Sigmoid colon (tissue), 7 donors: ENCODE measurements at places on chromosomes 5 and 9. TPM values are rescaled to one million over a fixed set of nuclear protein-coding genes. Genes with fewer than 3 reads are reported as not detected.

The TAF11L10 gene
- not detected for polyA plus RNA-seq

GRCh38 chr9:5817862-5818261 lies 15.1 kb downstream of the ERMP1 start:
- DNase-seq: no peak

DNA sequence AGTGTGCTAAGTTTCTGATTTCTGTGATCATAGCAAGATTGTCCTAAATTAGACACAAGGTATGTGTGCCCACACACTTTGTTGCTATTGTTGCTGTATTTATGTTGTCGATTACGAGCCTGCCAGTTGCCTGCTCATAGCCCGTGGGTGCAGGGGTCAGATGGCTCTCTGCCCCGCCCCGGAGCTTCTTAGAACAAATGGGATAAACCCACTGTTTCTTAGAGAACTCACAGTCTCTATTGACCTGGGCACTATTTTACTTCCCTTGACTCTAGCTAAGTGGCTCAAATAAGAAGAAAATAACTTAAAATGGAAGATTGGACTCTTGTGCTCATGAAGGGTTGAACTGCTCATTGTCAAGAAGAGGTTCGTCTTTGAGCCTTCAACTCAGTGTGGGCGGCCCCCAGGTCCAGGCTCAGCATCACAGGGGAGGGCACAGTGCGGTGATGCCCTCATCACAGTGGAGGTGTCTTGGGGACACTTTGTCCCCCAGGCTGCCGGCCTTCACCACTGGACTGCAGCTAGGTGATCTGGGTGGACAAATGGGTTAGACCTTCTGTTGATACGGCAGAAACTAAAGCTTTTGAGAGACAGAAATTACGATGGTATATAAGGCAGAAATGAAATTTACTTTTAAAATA lies 155.5 kb downstream of the TENT4A start:
- DNase-seq: no peak

The IFNA21 gene
- not detected for polyA plus RNA-seq

The OXCT1 gene
- 26.1 TPM for polyA plus RNA-seq
